AG04450 (cell line): ENCODE measurements at places on chromosomes 5 and 9.

DNA sequence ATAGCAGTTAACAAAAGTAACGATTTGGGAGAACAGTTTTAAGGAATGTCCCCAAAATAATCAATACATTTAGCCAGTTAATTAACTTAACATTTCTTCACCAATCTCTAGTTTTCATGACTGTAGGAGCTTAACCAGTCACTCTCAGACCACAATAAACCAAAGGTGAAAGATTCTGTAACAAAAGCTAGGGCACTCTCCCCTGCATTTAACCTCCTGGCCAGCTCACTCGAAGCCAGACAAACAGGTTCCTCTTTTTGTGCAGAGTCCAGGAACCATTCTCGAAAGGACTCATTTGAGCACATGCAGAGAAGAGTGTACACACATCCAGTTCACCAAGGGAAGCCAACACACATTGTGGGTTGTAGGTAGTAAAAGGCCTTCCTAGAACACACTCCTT lies 6.5 kb downstream of the IL7R start:
- no peak for DNase-seq

DNA sequence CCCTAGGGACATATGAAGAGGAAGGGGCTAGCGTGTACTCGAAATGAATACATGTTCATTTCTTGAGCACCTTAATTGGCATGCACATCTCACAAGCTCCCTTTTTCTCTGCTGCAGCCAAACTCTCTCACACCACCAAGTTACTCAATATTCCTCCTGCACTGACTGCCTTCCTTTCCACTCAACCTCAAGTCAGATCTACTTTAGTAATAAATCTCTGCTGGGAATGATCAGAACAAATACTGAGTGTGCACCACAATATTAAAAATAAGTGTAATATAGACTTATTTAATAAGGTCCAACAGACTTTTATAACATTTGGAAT lies 995.8 kb upstream of the WWC1 start:
- DNase-seq: no peak

- no peak for DNase-seq
Observed at GRCh38 chr5:180468732-180469585, 25.2 kb upstream of the CNOT6 start.

DNA sequence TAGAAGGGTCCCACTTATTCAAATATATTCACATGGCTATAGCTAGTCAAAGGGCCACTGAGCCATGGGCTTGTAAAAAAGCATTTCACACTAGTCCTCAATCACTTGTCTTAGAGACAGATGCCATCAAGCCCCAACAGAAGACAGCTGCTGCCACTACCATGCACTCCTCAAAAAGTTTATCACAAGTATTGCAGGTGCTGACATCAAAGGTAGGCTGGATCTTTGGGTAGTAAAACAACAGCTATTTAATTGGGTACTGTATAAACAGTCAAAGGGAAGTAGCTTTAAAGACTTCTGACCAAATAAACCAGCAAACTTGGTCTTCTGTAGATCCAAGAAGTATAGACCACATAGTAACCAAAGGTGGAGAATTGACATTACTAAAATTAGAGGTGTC lies 59.2 kb upstream of the FER start:
- DNase-seq: no peak

GRCh38 chr5:94893412-94894135 lies 275.1 kb downstream of the SLF1 start:
- DNase-seq: no peak

- no peak for DNase-seq
Observed at GRCh38 chr9:134526584-134527477, 114.8 kb upstream of the COL5A1 start.

DNA sequence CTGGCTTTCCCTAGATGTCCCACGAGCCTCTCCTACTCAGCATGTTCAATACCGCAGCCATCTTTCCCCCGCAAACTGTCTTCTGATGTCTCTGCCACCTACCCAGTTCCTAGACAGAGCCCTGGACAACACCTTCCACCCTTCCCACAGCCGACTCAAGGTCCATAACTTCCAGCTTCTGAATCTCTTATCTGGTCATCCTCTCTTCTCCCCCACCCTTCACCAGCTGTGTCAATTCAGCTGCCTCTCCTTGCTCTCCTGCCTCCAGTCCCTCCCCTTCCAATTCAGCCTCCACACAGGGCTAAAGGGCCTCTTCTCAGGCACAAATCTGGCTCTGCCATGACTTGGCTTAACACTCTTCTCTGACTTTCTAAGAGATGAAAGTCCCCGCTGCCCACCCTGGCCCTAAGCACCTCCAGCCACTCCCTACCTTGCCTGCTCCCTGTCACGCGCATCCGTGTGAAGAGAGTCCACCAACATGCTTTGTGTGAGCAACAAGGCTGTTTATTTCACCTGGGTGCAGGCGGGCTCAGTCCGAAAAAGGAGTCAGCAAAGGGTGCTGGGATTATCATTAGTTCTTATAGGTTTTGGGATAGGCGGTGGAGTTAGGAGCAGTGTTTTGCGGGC lies 25.2 kb downstream of the AQP7 start:
- DNase-seq: no peak
